Activated naive CD8-positive, alpha-beta T cell treated with anti-CD3 and anti-CD28 coated beads, Interleukin-2, amount 50 U/mL, for 24 hours (primary cell): ENCODE measurements at places on chromosomes 1 and 21.

GRCh38 chr21:41277846-41278245 lies 38.8 kb upstream of the FAM3B start:
- DNase-seq, result no peak

- no peak for DNase-seq
These were observed 210.3 kb upstream of the CACYBP start for GRCh38 chr1:174789399-174789798.

- DNase-seq, result no peak
These were observed 1.7 kb upstream of the DMRTA2 start for GRCh38 chr1:50424884-50425375.

- no peak for DNase-seq
These were observed 27.3 kb upstream of the TP53BP2 start for GRCh38 chr1:223873044-223873443.

DNA sequence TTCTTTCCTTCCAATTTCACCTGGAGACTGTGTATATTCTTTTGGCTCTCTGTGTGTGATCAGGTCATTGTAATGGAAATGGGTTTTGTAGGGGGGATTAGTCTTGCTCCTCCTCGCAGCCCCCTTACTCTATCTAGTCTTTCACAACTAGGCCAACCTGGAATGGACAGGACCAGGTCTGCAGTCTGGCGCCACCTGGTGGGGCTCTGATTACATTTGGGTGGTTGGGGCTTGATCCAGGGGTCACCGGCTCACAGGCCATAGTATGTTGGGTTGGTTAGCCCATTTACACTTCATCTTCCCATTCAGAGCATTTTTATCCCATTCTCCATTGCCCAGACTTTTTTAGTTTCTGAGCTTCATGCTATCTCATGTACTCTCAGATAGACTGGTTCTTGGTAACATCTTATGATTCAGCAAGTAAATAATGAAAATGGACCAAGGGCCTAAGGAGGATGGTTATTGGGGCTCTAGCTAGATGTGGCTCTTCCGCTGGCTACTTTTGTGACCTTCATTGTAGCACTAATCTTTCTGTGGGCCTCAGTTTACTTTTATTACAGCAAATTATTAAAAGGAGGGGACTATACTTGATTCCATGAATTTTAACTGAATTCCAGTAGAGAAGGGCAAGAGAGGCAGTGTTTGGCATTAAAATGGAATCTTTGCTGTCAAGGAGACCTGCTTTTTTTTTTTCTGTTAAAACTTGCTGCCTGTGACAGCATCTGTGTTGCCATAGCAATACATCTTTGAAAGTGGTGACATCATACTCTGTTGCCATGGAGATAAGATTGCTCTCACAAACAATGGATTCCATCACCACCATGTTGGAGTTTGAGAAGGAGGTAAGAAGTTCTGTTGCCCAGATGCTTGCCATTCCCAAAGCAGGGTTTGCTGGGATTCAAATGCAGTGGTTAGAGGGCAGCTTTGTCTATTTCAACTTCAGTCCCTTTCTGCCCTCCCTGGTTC lies 150.1 kb downstream of the PLXNA2 start:
- peak; percentile 74 for DNase-seq

DNA sequence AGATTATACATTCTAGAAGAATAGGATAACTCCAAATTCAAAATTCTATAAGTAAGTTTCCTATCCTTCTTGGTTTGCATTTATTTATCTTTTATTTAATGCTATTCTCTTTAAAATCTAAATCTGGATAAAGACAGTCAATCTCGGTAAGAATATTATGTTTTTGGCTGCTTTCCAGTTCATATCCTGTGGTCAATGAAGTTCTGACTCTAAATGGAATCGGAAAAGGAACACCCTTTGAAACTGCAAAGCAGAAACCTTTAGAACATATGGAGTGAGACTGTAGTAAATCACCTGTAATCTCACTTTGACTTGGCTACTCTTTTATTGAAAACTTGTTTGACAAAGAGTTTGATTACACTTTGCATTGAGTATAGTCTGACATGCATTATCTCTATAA lies 85.2 kb downstream of the KIFAP3 start:
- DNase-seq, result no peak

GRCh38 chr1:95369985-95370690 lies 136.1 kb downstream of the RWDD3 start:
- DNase-seq, result no peak

DNA sequence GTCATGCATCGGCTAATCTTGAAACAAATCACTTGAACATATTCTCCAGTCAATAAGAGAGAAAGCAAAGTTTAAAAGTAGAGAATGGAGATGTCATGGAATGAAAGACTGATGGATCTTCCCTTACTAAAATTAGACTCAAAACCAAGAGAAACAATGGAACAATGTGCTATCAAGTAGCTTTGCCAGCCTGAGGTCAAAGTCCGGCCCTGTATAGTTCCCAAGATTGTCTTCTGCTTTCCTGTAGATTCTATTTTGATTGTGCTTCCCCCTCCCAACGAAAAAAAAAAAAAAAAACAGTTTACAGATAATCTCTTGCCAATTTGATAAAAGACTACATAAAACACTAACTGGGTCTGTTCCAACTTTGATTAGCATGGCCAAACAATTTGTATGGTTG lies 40.8 kb upstream of the KIRREL1 start:
- no peak for DNase-seq

- DNase-seq, result no peak
These were observed 699.2 kb upstream of the ZP4 start for GRCh38 chr1:238589843-238590435.
